ENCODE measurements at places on chromosomes 7 and 10. TPM values are rescaled to one million over a fixed set of nuclear protein-coding genes. Genes with fewer than 3 reads are reported as not detected.

DNAJB9 gene
- polyA plus RNA-seq, result 29.5 TPM

CASTOR2 gene
- polyA plus RNA-seq, result not detected

IFIT3 gene
- polyA plus RNA-seq, result 16.9 TPM

OR9A2 gene
- polyA plus RNA-seq, result not detected

NPFFR1 gene
- not detected for polyA plus RNA-seq
